ENCODE measurements at places on chromosomes 16 and 17. TPM values are rescaled to one million over a fixed set of nuclear protein-coding genes. Genes with fewer than 3 reads are reported as not detected.

The CD300E gene
- not detected for total RNA-seq

The HSD11B2 gene
- total RNA-seq: 0.77 TPM

The ABCA5 gene
- 13.3 TPM for total RNA-seq

The TBC1D16 gene
- total RNA-seq: 41.6 TPM

The SLC38A8 gene
- total RNA-seq: not detected
